ENCODE measurements at places on chromosomes 5 and 9. TPM values are rescaled to one million over a fixed set of nuclear protein-coding genes. Genes with fewer than 3 reads are reported as not detected.
A peak's percentile ranks its signal among the peaks of the same experiment; 100 is the strongest.

SLC4A9 gene
- total RNA-seq = not detected

DNA sequence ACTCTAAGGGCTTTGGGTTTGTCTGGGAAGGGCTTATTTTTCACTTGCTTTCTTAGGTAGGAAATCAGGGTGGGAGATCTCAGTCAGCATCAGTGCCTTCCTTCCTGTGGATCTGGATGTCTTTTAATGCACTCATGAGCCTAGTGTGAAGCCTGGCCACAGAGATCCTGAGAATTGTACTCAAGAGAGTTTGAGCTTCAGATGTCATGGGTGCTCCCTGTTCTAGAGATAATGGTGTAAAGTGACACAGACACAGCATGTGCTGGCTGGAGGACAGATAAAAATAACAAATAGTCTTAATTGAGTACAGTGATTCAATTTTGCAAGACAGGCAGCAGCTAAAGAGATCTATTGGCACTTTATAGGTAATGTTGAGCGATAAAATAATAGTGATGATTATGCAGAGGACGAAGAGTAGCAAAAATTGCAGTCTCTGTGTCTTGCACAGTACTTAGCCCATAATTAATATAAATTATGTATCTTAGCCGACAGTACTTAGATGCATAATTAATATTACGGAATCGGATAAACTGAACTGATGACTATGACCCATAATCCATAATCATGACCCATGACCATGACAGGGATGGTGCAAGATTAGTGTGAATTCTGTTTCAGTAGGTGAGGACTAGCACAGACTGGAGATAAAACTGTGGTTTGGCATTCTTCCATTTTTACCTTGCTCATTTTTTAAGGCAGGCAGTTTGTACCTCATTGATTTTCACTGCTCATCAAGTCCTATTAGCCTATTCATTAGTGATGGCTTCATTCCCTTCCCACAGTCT lies 408.7 kb upstream of the PIK3R1 start:
- H3K36me3 ChIP-seq = no peaks in the 10 kb centered on the region
- H3K4me3 ChIP-seq = no peak overlapping the region
- H3K4me1 ChIP-seq = peaks cover 27% of the 10 kb centered on the region
- no peak for DNase-seq

DNA sequence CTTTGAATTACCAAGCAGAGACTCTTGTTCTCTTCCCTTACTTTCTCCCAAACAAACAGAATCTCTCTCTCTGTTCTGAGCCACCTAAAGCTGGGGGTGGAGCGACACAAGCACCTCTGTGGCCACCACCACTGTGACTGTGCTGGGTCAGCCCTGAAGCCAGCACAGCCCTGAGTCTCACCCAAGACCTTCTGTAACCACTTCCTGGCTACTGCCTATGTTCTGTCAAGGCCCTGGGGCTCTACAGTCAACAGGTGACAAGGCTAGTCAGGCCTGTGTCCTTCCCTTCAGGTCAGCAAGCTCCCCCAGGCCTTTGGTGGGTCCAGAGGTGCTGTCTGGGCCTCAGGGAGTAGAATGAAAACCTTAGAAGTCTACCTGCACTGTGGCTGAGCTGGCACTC lies 26.1 kb upstream of the SLC28A3 start:
- DNase-seq = no peak
- peaks cover 11% of the 10 kb centered on the region for H3K36me3 ChIP-seq
- H3K27ac ChIP-seq = peak overlapping the region; percentile 12
- H3K4me1 ChIP-seq = peaks cover 41% of the 10 kb centered on the region

GRCh38 chr5:146025114-146025680 lies 80.2 kb downstream of the PLAC8L1 start:
- no peak overlapping the region for H3K4me3 ChIP-seq
- no peak for DNase-seq
- H3K27me3 ChIP-seq = no peaks in the 10 kb centered on the region

DNA sequence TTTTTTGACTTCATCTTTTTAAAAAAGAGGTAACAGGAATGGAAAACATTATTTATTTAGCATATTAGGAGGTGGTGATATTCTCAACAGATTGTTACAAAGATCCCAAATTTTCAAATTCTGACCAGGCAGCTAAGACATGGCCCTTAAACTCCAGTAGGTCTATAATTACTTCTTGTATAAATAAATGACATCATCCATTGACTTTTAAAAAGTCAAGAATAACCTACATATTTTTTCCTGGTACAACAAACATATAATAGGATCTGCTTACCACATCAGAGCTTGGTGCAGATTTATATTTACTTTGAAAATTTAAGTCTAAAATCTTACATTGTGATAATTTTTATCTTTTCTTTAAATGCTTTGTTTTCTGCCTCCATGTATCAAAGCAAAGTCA lies 92.2 kb upstream of the TRPM3 start:
- no peak overlapping the region for H3K27ac ChIP-seq
- DNase-seq = no peak
- no peak overlapping the region for H3K4me3 ChIP-seq
- H3K4me1 ChIP-seq = no peaks in the 10 kb centered on the region
- no peaks in the 10 kb centered on the region for H3K27me3 ChIP-seq
- no peaks in the 10 kb centered on the region for H3K36me3 ChIP-seq

All from natural killer cell treated with Interleukin-12 subunit alpha and Interleukin-12 subunit beta and Interleukin-15 and Interleukin-18, amount 100 ng/mL, for 72 hours (primary cell).